ENCODE measurements at places on chromosomes 3 and 15.

GRCh38 chr3:34374521-34374920 is 576.1 kb downstream of the PDCD6IP start:
- DNase-seq: no peak

GRCh38 chr3:194675680-194676079 is 3.7 kb upstream of the LSG1 start:
- no peak for DNase-seq

DNA sequence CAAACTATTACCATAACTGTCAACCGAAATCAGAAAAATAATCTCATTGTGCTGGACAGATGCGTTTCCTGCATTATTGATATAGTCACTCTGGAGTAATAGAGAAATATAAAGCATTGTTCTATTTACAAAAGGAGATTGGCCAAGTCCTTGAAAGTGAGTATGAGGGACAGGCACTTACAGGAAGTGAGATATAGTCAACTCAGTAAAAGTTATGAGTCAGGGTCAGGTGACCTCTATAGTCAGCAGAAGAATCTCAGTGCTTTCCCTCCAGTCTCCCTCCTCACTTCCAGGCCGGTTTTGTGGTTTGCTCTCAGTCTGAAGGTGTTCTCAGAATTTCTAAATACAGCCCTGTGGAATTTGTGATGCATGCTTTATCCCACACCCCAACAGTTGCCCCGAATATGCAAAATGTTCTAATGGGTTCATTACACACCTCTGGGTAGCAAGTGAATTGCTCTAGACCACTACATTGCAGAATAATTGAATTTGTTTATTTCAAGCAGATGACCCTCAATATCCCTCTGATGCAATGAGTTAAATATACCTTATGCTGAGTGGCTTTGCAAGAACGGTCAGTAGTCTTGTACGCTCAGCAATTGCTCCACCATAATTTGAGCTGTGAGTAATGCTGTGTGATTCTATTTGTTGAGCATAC is 787.7 kb downstream of the MCTP2 start:
- DNase-seq: no peak

- no peak for DNase-seq
Observed at GRCh38 chr3:64460877-64461276, 226.9 kb downstream of the ADAMTS9 start.

DNA sequence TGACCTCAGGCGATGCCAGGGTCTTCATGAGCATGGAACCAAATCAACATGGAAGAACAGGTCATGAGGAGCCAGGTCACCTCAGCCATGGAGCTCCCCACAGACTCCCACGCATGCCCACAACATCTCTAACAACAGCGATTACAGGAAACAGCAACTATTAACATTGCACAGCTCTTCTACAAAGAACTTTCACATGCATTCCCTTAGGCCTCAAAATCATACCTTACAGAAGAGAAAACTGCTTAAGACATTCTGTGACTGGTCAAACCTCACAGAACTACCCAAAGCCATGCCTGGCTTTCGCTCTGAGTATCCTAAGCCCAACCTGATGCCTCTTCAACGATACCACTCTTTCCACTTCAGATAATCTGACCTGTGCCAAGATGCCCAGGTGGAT is 117.8 kb downstream of the OXNAD1 start:
- no peak for DNase-seq

DNA sequence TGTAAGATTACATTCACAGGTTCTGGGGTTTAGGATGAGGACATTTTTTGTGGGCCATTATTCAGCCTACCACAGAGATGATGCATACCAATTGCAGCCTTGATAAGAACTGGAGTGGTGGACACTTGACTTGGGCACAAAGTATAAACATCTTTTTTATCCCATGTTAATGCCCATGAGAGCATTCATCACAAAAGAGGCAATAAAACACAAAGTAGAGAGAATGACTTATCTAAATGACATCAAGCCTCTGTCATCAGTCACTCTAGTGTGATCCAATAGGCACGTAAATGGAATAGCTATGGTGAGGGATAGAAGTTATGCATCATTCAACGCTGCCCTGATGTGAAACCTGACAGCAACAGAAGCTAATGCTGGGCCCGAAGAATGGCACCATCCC is 25.8 kb downstream of the VEPH1 start:
- no peak for DNase-seq

GRCh38 chr15:51077221-51078153 is 17.2 kb downstream of the TNFAIP8L3 start:
- no peak for DNase-seq

DNA sequence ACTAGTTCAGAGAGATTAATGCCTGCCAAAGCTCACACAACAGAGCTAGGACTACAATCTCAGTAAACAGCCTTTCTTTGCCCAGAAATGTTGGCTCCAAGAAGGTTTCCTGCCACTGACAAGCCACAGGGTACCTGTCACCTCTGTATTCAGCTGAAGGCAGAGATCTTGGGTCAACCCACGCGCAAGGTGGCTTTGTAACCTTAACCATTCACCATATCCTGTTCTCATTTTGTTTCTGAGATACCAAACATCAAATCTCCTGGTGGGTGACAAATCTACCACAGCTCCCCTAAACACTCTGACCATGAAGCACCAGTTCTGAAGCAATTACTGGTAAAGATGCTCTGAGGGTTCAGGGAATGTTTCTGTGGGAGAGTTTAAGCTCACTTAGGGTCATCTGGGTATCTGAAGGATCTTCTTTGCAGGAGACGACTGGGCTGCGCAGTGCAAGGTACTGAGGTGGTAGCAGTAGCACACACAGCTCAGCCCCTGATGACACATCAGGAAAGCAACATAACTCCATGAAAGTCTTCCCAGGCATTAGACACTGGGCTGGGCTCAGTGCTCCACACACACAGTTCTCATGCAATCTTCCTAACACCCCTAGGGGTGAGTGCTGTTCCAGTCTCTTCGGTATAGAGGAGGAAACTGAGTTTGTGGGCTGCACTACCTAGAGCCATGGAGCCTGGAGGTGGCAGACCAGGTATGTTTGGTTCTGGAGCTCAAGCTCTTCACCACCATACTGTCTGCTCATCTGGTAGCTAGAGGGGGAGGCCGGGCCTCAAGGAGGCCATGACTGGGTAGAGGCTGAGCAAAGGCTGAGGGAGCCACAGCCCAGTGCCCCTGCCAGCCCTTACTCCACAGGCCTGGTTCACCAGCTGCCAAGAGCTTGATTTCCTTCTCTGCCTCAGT is 7.7 kb downstream of the CXCR6 start:
- no peak for DNase-seq

DNA sequence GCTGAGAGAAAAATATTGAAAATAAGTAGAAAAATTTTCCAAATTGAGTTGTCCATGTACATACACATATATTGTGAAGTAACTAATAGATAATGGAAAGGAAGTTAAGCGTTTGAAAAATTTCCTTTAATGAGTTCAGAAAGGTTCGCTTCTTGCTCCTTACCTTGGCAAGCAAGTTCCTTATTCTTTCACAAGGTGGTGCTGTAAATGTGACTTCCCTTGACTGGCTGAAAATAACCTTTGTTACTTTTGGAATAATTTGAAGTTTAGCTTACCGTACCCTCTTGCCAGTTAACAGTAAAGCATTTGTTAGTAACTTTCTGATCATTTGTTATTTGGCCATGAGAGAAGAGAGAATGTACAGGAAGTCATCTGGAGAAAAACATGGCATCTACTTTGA is 41.6 kb downstream of the PYDC2 start:
- DNase-seq: no peak

- DNase-seq: no peak
Observed at GRCh38 chr3:55567615-55568014, 80.5 kb upstream of the WNT5A start.

GRCh38 chr3:24709956-24710355 is 215.3 kb upstream of the THRB start:
- no peak for DNase-seq

- DNase-seq: no peak
Observed at GRCh38 chr3:10007126-10007782, 19.0 kb upstream of the FANCD2 start.

- DNase-seq: no peak
Observed at GRCh38 chr3:13927295-13927694, 47.4 kb upstream of the WNT7A start.

DNA sequence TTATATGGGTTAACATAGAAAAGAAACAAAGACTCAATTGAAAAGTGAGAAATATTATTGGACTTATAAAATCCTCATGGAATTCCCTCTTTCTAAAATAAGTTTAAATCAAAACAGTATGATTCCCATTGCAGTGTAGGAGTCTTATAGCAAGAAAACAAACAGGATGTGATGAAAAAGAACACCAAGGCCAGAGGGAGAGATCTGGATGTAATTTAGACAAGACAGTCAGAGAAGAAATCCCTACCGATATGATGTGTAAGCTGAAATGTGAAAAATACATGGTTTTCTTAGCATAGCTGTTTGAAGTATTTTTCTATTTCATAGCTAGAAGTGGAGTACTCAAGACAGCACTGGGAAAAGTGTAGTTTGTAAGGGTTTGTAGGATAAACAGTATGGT is 521.5 kb downstream of the RSL24D1 start:
- DNase-seq: no peak

Data from NCI-H2171 treated with DMSO at 0.1 percent for 48 hours (cell line).